ENCODE measurements at places on chromosomes 3 and 15.

- DNase-seq = no peak
Observed at GRCh38 chr15:35629766-35630165, 83.8 kb upstream of the DPH6 start.

DNA sequence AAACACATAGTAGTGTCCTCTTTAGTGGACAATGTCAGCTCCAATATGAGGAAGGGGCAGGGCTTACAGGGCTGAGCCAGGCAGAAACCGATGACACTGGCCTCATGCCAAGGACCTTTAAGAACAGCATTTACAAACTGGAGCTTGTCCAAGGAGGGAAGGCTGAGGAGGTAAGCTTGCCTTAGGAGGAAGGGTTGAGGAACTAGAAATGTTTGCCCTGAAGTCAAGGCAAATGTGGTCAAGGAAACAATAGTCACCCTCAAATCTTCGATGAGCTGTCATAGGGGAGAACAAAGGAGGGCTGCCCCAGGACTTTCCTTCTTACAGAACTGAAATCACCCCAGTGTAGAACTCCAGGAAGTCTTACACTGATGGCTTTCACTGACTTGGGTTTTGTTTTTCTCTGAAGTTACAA, 136.4 kb downstream of the LIPC start:
- DNase-seq = no peak

DNA sequence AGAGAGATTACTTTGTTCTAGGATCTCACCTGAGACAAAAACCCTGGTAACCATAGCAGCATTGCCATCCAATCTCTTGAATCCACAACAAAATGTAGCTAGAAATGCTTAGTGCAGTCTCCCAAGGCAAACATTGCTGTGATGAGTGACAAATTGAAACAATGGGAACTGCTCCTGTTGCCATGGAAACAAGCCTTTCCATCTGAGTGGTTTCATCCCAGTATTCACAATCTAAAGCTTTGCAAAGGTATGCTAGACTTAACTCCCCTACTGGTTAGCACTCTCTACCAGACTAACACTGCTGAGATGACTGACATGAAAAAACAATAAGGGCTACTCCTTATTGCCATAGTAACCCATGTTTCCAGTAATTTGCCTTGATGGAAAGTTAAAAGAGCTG, 172.6 kb upstream of the CNTN3 start:
- no peak for DNase-seq

DNA sequence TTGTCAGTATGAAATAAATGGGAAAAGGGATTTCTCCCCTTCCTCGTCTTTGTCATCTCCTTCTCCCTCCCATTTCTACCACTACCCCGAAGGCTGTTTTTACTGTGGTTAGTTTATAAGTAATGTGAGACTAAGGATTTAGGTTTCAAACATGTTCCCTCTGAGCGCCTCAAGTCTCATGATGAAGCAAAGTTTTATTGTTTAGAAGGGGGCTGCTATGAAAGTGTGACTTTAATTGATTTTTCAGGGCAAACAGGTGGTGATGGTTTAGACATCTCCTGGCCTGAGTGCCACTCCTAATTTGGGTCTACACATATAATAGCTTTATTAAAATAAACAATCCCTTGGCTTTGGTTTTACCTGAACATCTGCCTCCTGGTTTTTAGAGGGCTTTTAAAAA, 185.5 kb downstream of the MCTP2 start:
- DNase-seq = no peak

DNA sequence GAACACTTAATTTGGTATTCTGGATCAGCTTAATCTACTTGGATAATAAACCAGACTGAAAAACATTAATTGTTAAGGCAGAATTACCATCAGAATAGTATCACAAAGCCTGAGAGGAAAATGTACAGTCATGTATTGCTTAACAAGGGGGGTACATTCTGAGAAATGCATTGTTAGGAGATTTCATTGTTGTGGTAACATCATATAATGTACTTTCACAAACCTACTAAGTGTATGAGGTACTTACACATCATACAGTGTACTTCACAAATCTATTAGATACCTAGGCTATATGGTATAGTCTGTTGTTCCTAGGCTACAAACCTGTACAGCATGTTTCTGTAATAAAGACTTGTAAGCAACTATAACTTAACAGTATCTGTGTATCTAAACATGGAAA, 68.2 kb downstream of the NBEAL2 start:
- DNase-seq = no peak

DNA sequence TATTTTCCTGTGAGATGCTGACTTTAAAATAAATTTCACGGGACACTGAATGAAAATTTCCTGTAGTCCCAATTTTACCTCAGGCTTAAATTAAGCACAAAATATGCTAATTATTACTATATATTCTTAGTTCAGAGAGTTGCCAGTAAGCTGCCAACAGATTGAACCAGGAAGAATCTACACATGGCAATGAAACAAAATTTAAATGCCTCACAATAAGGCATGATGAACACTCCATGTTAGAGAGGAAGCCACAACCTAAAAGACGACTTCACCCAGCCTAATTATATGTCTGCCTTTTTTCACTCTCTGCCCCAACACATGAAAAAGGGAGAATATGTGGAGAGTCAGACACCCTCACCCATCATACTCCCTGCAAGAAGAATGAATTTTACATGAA, 39.7 kb downstream of the DNAAF4 start:
- no peak for DNase-seq

DNA sequence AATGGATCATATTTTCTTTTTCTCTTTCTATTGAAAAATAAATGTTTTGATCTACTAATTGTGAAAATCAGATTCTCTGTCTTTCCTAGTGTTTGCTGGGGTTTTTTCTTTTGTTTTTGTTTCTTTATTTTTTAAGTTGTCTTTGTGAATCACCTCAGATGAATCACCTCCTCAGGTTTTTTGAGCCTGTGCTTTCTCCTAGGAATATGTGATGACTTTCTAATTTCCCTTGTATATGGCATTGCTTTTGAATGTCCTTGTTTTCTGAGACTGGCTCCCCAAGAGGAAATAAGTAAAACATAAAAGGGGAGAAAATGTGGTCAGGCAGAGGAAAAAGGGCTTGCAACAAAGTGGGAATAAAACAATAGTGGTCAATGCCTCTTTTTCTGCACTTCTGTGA, 750.0 kb downstream of the ZPLD1 start:
- DNase-seq = no peak

DNA sequence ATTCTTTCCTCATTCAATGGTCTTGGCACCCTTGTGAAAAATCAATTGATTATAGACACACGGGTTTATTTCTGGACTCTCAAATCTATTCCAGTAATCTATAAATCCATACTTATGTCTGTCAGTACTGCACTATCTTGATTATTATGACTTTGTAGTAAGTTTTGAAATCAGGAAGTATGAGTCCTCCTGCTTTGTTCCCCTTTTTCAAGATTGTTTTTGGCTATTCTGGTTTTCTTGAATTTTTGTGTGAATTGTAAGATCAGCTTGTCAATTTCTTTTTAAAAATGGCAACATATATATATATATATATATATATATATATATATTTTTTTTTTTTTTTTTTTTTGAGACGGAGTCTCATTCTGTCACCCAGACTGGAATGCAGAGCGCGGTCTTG, 32.3 kb upstream of the CFAP20DC start:
- DNase-seq = no peak

- no peak for DNase-seq
Observed at GRCh38 chr15:82135638-82136037, 89.8 kb upstream of the MEX3B start.

DNA sequence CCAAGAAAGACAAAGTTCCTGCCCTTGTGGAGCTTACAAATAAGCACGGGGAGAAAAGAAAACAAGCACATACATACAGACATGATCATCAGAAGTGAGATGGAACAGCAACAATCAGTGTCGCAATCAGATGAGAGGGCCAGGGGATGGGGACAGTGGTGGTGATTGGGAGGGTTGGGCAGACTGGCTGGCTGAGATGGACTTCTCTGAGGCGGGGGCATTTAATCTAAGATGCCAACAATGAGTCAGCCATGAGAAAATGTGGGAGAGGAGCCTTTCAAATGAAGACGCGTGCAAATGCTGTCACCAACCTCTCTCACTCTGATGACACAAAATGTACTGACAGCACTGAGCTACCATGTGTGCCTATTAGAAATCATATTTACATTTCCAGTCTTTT, 81.4 kb downstream of the NCEH1 start:
- DNase-seq = no peak

GRCh38 chr3:9168241-9168741, 81.2 kb downstream of the SRGAP3 start:
- peak; percentile 88 for DNase-seq

- DNase-seq = no peak
Observed at GRCh38 chr3:167318306-167318705, 61.8 kb downstream of the ZBBX start.

DNA sequence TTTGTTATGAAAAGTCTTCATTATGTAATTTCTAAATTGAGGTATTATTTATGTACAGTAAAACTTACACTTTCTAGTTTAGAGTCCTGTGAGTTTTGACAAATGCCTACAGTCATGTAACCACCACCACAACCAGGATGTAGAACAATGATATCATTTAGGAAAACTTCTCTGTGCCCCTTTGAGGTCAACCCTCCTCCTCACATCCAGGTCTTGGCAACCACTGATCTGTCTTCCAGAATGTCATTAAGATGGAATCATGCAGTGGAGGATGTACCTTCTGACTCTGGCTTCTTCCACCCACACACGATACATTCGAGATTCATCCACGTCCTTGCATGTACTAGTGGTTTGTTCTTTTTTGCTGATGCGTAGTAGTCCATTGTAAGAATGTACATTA, 23.2 kb downstream of the MINAR1 start:
- DNase-seq = no peak

- DNase-seq = no peak
Observed at GRCh38 chr15:60563539-60564404, 84.8 kb upstream of the ICE2 start.

- peak; percentile 99 for DNase-seq
Observed at GRCh38 chr3:101573449-101574387, at the start of gene PCNP. TSS of gene PCNP (plus strand) at chr3:101574180. CDS start at chr3:101574216, 36 bp downstream.

DNA sequence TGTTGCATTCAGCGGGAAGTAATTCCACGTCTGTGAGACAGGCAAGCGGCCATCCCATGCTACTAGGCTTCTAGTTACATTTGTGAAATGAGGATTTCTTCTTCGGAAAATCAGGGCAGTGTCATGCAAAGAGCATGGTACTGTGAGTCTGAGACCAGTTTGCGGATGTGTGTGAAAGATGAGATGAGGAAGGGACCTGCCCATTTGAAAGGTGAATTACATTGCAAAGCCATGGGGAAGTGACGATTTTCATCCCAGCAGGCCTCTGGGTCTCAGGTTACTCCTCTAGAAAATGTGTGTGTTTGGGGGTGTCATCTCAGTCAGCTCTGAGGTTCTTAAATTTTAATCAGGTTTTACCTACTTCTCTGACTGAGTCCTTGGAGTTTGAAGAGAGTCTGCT, 16.1 kb downstream of the TLE3 start:
- DNase-seq = no peak

GRCh38 chr15:79779746-79780145, 117.1 kb downstream of the MTHFS start:
- no peak for DNase-seq

DNA sequence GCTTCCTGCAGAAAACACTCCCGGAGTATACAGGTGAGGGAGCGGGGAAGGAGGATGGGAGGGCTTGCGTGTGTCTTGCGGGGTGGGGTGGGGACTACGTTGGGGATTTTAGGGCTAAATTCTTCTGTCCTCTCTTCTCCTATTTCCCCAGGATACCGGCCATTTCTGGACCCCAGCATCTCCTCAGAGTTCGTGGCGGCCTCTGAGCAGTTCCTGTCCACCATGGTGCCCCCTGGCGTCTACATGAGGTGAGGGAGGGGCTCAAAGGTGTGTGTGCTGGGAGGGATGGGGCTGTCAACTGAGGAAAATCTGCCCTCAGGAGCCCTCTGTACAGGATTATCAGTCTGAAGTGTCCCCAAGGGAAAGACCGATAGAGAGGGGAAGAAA, 6.6 kb downstream of the DUOX1 start:
- peak; percentile 32 for DNase-seq

DNA sequence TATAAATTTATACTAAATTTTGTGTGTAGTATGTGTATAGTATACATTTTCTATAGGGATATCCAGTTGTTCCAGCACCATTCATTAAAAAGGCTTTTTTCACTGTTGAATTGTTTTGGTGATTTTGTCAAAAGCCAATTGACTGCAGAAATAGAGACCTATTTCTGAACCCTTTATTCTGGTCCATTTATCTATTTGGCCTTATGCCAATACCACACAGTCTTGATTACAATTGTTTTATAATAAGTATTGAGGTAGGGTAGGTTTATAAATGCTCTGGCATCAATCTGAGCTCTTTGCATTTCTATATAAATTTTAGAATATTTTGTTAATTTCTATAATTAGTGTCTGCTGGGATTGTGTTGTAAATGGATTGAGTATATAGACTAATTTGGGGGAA, 6.5 kb upstream of the OPA1 start:
- DNase-seq = no peak

DNA sequence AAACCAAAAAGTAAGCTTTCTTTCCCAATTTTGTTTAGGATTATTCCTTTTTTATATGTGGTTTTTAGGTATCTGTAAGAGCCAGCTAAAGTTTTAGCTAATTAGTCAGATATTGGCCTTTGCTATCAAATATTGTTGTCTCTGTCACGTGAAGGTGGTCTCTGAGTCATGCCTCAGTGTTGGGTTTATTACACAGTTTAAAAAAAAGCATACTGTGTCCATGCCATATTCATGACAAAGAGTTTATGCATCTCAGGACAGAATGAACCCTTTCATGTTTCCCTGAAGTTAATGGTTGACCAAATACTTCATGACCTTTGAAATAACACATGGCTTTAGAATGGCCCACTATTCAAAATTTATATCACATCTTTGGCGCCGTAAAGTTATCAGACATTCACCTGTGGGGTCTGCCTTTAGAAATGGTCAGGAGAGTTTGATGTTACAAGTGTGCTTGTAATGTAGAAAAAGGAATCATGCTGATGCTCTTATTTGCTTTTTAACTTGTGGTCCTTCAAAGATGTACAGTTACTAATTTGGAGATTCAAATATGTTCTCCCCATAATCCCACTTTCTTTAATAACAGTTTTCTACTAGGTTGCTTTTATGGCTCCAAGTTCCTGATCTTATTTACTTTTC, 101.5 kb downstream of the MYRIP start:
- DNase-seq = no peak

DNA sequence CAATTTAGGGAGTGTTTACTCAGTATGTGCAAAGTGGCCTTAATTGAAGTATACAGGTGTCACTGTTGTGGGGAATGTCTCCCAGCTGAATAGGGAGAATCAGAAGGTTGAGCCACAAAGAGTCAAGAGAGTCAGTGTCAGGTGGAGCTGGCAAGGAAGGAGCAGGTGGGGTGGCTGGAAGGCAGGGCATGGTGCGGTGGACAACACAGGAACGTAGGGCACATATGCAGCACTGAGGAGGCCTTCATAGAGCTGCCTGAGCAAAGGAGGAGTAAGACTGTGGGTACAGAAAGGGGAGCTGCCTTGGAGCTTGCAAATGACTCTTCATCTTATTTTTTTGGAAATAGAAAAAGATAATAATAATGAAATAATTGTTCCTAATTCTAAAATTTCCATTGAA, 20.0 kb downstream of the ARHGEF3 start:
- DNase-seq = no peak

DNA sequence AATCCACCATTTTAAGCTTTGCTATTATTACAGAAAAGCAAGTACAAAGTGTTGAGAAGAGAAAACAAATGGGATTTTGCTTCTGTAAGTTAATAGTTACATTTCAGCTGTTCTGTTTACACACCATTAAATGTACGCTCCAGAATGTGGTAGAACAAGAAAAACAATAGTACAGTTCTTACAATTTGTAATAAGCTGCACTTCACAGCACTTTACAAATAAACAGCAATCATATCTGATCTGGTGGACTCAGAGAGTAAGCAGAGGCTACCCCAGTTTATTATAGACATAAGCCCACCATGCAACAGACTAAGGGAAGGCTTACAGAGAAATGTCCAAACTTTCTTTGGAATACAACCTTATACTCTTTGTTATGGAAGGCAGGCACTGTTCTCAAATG, 126.4 kb downstream of the OXSM start:
- no peak for DNase-seq
